CD8-positive, alpha-beta T cell (primary cell): ENCODE measurements at places on chromosomes 6 and 20. TPM values are rescaled to one million over a fixed set of nuclear protein-coding genes. Genes with fewer than 3 reads are reported as not detected.

The ENTPD6 gene
- total RNA-seq: 70.1 TPM

The SYCP2 gene
- total RNA-seq: 2.4 TPM

The VNN1 gene
- total RNA-seq: not detected

DNA sequence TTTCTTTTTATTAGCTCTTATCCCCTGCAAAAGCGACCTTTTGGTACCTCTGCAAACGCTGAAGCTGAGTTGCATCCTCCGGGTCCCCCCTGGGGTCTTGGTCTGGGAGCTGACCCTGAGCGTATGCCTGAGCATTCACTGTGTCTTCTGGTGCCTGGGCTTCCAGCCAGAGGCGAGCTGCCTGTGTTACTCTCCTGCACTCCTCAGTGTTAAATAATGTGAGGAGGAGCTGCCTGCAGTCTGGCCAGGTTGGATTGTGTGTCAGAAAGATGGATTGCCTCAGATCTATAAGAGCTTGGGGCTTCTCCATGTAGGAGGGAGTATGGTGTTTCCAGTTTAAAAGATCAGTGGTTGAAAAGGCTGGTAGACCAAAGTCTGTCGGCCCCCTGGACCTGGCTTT lies 8.7 kb upstream of the GMPR start:
- DNase-seq: no peak

- no peak for DNase-seq
These were observed 95.7 kb upstream of the BMP2 start for GRCh38 chr20:6671829-6672228.
